ENCODE measurements at places on chromosomes 1 and 21.

DNA sequence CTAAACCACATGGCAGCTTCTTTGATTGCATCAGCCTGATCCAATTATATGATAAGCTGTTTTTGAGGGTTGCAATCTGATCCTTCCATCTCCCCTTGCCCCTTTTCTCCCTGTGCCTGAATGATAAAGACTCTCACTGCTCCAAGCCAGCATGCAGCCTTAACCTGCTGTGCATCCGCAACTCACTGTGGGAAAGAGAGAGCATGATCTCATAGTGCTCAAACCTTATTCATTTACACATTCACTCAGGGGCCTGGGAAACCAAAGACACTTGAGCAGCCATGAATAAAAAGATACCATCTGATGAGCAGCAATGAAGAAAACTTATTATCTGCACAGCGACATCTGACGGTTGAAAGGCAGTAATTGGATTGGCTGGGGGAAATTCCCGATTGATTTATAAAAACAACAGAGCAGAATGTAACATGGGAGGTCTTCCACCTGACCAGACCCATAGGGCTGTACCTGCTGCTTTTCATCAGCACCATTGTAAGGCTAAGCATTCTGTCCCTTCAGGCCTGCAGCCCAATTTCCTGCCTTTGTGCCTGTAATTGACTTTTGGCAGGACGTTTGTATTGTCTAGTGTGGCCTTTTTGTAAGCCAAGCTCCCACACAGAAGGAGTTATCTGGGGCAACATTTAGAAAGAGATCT lies 62.5 kb downstream of the KIAA0040 start:
- DNase-seq, result no peak

DNA sequence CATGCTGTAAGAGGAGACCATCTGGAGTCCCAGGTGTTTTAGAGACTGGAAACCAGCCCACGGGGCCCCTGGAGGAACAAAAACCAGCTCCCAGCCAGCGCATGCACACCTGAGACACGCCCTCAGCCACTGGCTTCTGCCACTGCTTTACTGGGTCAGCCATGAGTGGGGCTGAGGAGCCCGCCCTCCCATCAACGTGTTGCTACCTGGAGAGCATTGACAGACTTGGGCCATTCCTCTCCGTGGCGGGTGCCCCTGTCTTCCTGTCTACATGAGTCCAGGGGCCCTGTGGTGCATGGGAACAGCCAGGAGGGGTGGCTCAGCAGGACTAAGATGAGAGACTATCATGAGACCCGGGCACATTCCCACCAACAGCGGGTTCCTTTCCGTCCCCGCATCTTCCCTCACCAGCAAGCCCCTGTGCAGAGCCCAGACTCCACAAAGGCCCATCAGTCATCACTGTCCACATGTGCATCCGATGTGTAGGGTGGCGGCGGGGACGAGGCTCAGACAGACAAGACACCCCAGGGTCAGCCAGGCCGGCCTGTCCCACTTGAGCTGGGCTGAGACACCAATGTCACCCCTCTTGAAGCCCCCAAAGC lies 45.4 kb upstream of the POFUT2 start:
- no peak for DNase-seq

DNA sequence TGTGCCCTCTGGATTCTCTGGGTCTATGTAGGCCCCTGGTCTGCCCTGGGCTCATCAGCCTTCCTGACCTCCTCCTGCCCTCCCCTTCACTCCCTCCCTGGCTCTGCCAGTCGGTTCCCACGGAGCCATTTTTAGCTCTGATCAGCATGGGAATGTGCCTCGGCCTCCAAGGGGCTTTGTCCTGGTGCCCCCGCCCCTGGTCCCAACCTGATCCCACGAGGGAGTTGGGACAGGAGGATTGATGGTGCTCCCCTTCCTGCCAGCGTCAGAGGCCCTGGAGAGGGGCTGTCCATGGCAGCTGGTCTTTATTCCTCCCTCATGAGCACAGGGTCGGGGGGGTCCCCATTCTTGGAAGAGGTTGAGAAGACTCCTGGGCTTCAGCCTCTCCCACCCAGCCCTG lies 24.9 kb downstream of the ETNK2 start:
- DNase-seq, result no peak

GRCh38 chr1:155977690-155978324 lies 540 bp downstream of the ARHGEF2 start:
- DNase-seq, result peak; percentile 80

- no peak for DNase-seq
Measured at GRCh38 chr1:93620172-93620840, 61.3 kb downstream of the BCAR3 start.

- DNase-seq, result no peak
Measured at GRCh38 chr1:19348441-19349198, 36.5 kb downstream of the SLC66A1 start.

Data from activated naive CD4-positive, alpha-beta T cell treated with Interleukin-2 at 50 U/mL for 16 hours (primary cell).